GM12892 (cell line): ENCODE measurements at places on chromosomes 16 and 17.

DNA sequence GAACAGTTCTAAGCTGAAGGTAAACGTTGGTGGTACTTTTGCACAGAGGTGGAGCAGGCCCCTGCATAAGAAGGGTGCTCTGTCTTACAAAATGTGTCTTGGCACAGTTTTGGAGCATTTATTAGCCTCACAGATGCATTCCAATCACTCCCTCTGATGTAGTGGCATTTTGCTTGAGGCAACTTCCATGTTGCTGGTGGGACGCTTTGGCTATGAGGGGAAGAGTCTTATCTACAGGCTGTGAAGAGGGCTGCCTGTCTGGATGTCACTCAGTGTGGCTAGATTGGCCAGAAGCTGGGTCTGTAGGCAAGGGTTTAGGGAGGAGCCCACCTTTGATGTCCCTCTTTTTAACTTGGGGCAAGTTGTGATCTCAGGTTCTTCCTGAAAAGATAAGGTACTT, 2.6 kb upstream of the RARA start:
- DNase-seq: no peak

- no peak for DNase-seq
Observed at GRCh38 chr17:53948323-53948722, 125.6 kb downstream of the KIF2B start.

- no peak for DNase-seq
Observed at GRCh38 chr17:75876190-75876937, 2.0 kb downstream of the TRIM47 start.

- DNase-seq: no peak
Observed at GRCh38 chr17:81132770-81133723, 32.3 kb upstream of the PVALEF start.
